Hematopoietic multipotent progenitor cell treated with erythropoietin and hydrocortisone succinate and interleukin-3 and kit ligand, for 15 days (in vitro differentiated cells): ENCODE measurements at places on chromosomes 12 and 14.

- DNase-seq = no peak
These were observed 17.4 kb downstream of the RASAL1 start for GRCh38 chr12:113118142-113118541.

GRCh38 chr14:61003571-61003970 is 22.5 kb downstream of the SLC38A6 start:
- DNase-seq = no peak

- DNase-seq = no peak
These were observed 10.6 kb upstream of the ATF1 start for GRCh38 chr12:50753232-50753769.

GRCh38 chr14:104723651-104724406 is at the start of gene ADSS1:
ADSS1 (plus strand) TSS chr14:104724229; CDS start chr14:104724271, 42 bp downstream.
- DNase-seq = peak; percentile 71

GRCh38 chr12:43098071-43098470 is 453.9 kb downstream of the ADAMTS20 start:
- DNase-seq = no peak

DNA sequence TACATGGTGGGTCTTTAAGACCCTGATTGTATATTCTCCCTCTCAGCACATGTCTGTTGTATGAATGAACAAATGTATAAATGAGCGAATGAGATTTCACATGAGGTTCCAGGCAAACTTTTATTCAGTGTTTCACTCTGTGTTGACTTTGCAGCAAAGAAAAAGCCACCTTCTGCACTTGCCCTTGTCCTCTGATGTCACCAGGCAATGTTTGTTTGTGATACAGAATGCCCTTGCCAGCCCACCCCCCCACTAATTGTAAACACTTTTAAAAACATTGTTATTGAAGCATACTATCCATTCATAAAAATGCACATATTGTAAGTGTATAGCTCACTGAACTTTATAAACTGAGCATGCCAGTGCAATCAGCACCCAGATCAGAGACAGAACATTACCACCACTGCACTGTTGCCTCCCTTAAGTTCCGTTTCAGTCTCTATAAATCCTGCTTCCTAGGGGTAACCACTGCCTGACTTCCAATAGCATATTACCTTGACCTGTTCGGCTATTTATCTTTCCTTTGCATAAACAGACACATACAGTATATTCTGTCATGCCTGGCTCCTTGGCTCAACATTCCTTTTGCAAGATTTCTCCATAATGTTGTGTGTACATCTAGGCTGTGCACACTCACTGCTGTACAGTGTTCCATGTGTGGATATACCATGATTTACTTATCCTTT is 11.3 kb upstream of the LTA4H start:
- DNase-seq = no peak

GRCh38 chr12:96194971-96195844 is 1.0 kb downstream of the ELK3 start:
- DNase-seq = peak; percentile 15

GRCh38 chr12:46770501-46771183 is 55.2 kb downstream of the SLC38A4 start:
- no peak for DNase-seq

GRCh38 chr14:79852950-79853744 is 358.2 kb downstream of the DIO2 start:
- no peak for DNase-seq

DNA sequence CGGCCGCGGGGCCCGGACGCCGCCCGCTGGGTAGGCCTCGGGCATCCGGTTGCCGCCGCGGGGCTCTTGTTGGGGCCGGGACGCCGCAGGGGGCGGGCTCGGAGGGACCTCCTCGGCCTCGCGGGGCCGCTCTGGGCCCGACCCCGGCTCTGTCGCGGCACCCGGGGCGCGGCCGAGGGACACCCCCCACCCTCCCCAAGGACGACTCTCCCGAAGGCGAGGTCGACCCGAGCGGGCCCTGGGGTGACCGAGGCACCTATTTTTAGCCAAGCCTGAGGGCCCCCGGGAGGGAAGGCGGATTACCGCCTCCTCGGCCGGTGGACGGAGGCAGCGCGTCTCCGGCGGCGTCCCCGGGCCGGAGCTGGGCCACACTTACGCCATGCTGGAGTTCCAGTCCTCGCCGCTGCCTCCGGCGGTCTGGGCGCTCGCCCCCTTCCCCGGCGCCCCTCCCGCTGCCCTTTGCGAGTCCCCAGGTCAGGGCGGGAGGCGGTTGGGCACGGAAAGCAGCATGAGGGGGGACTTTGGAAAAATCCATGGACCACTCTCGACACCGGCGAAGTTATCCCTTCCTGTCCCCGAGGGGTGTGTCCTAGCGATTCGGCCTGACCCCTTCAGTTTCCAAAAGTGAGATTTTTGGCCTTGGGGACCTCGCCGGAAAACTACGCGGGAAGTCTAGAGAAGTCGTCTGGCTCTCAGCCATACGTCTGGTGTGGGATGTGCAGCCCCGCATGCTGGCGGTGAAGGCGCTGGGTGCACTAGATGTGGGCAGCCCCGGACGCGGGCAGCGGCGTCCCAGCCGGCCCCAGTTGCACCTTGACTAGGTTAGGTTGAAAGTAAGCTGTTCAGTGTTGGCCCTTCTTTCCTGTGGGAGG is 699 bp downstream of the KTN1 start:
- peak; percentile 38 for DNase-seq

- no peak for DNase-seq
These were observed 43.4 kb downstream of the RAD52 start for GRCh38 chr12:906062-906585.

GRCh38 chr12:51592034-51592705 is 1.1 kb downstream of the SCN8A start:
- no peak for DNase-seq
